AG08396 (cell line): ENCODE measurements at places on chromosomes 16 and 17.

GRCh38 chr17:227078-227945, 45.9 kb upstream of the DOC2B start:
- DNase-seq = no peak

GRCh38 chr17:34673995-34674890, 94.9 kb downstream of the TMEM132E start:
- no peak for DNase-seq

DNA sequence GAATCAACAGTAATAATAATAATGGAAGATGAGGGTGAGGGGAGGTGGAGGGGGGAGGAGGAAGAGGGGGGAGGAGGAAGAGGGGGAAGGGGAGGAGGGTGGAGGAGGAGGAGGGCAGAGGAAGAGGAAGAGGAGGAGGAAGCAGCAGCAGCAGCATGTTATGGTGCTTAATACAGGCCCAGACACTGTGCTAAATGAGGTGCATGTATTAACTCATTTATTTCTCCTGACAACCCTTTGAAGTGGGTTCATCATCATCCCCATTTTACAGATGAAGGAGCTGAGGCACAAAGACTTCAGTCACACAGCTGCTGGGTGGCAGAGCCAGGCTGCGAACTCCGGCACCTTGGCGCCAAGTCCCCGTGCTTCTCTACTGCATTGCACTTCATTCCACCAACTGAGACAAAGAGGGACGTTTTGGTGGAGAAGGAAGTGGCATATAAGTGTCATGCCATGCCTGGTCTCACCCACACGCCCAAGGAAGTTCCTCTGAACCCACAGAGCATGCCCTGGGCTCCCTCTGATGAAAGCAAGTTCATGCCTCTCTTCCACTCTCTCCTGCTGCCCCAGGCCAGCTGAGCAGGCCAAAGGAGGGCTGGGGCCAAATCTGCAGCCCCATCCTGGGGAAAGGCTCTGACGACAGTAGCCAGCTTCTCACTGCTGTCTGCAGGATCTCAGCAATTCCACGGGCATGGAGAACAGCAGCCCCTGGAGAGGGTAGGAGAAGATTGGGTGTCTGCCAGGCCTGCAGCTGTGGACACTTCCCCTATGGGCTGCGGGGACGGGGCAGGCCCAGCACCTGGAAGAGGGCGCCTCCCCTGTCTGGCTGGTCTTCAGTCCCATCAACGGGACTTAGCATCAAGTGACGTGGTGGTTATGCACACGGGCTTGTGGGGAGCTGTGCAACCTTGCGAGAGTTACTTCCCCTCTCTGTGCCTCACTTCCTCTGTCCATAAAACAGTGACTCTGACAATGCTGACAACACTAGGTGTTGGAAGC, 21.8 kb downstream of the XYLT1 start:
- DNase-seq = no peak

DNA sequence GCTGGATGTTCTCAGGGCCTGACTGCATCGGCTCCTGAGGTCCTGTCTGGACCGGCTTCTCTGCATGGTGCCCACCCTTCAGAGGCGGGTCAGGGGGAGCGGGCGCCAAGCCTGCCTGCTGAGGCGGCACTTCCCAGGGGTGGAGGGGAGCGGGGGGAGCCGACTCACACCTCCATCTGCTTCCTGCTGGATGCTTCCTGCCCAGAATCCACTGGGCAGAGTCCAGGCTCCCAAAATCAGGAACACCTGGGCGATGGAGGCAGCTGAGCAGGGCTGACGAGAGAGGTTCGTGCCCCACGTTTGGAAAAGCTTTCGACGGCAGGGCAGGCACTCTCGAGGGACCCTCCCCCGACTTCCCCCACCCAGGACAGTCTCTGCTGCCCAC, 42.2 kb downstream of the TIMM22 start:
- DNase-seq = no peak

DNA sequence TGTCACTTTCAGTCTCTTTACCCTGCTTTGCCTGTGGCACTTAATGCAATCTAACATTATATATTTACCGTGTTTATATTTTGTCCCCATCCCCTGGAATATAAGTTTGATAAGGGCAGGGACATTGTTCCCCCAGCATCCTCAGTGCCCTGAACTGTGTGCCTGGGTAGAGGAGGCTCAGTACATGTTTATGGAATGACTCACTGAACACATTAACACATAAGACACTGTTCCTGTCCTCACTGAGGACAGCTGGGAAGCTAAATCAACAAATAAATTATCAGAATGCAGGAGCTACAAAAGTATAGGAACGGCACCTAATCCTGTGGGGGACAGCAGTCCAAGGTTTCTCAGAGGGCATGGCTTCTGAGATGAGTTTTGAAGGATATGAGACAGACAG, 27.8 kb downstream of the GRIN2A start:
- no peak for DNase-seq

DNA sequence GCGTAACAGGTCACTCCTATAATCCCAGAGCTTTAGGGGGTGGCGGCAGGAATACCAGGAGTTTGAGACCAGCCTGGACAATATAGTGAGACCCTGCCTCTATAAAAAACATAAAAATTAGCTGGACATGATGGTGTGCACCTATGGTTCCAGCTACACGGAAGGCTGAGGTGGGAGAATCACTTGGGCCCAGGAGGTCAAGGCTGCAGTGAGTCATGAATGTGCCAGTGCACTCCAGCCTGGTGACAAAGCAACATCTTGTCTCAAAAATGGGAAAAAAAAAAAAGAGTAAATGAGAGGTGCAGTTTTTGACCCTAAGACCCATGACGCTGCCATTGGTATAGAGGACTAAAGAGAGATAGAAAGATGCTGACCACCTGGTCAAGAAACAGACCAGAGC, 16.1 kb downstream of the PARN start:
- DNase-seq = no peak

- DNase-seq = no peak
Measured at GRCh38 chr17:38898291-38898679, 27.1 kb upstream of the LASP1NB start.

GRCh38 chr16:8722025-8722348, 47.6 kb downstream of the ABAT start:
- DNase-seq = no peak

DNA sequence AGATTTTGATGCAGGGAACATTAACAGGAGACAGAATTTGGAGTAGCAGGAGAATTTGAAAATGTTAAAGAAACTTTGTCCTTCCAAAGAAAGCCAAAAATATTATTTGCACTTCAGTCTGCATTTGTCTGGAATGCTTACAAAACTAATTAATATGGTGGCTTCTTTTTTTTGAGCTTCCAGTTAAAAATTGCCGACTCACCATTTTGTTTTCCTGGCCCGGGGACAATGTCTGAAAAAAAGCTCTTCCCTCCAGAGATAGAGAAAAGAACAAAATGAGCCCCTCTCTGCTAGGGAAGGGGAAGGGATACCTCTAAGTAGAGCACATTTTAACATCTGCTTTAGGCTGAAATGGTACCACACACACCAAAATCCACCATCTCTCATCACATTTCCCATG, 360.8 kb downstream of the SOX9 start:
- DNase-seq = no peak

GRCh38 chr17:4479982-4480751, 18.5 kb upstream of the SPNS2 start:
- no peak for DNase-seq
